ENCODE measurements at places on chromosomes 7 and 10.
A peak's percentile ranks its signal among the peaks of the same experiment; 100 is the strongest.

DNA sequence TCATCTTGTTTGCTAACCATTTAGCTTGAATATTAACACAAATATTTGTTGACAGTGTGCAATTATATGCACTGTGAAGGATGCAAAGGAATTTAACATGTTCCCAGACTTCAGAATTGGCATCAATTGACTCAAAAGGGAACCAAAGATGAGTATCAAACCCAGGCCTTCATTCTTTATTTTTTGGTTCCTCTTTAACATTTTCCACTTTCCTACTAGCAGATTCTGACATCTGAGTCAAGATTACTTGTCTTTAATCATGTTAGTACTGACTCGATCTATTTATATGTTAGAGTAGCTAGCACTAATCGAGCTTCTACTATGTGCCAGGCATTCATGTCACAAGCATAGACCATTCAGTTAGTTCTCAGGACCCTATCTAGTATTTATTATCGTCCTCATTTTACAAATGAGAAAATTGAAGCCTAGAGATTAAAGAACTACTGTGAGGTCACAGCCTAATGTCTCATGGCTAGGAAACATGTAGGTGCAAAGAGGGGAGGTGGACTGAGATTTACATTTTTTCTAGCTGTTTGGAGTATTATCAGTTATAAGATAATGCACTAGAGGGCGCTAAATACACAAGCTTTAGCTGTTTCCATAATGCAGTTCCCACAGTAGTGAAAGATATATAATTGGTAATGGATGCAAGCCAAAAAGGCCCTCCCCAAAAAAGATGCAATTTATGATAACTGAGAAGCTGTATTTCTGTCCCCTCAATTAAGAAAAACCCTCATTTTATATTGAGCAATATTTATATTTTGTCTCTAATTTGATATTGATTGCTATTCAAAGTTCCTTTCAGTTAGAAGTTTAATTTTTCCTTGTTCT, 32.9 kb upstream of the KMT2E start:
- DNase-seq: peak; percentile 81

GRCh38 chr7:32891043-32891799, at the start of gene KBTBD2:
Gene KBTBD2 (minus strand): TSS chr7:32891760. CDS start chr7:32879604, 12,156 bp downstream.
- DNase-seq: peak; percentile 93

DNA sequence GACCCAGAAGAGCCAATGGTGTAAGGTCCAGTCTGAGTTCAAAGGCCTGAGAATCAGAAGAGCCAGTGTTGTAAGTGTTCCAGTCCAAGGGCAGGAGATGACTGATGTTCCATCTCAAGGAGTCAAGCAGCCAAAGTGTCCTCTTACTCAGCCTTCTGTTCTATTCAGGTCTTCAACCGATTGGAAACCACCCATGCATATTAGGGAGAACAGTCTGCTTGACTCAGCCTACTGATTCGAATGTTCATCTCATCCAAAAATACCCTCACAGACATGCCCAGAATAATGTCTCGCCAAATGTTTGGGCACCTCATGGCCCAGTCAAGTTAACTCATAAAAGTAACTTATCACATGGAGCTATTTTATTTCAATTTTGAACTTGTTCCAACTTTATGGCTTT, 2.9 kb upstream of the WDFY4 start:
- no peak for DNase-seq

GRCh38 chr7:98414205-98414900, 13.5 kb upstream of the BAIAP2L1 start:
- no peak for DNase-seq

DNA sequence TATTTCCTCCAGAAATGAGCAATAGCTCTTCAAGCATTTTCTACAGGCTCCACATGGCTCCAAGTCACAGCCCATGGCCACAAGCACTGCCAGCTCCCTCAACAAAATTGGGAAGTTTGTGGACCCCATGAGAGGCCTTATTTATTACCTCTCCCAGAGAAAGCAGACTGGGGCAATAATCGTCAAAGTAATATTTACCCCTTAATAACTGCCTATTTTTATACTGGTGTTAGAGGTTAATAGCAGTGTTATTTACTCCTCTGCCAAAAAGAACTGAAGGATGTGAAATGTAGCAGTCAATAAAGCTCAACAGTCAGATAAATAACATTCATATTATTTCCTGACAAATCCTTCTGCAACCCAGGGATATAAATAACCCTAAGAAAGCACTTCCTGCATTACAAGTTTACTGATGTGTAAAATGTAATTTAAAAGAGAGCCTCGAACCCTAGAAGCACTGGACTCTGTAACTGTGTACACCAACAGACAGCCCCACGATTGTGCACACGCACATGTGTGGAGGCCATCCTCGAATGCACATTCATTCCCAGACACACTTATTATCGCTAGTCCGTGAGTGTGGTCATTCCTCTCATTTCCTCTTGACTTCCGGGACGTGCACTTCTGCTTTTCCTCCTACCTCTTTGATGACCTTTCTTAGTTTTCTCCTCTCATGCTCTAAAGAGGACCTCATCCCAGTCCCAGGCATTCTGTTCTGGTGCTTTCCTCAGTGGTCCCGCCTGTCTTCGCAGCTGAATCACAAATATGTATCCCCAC, 157.4 kb downstream of the EVX1 start:
- no peak for DNase-seq

DNA sequence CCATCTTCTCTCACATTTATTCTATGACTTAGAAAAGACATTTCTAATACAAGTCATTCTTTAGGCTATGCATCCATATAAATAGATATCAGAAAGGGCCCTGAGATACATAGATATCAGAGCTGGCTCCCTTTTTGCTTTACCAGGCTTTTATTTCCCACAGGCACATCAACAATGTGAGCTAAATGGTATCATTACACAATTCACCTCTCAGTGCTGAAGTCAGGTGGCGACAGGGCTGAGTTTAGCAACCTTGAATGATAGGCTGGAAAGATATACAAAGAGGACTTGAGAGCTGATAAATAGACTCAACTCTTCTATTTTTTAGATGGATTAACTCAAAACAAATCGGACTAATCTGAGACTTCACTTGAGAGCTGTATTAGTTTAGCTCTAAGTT, 189.2 kb upstream of the COL1A2 start:
- DNase-seq: no peak

DNA sequence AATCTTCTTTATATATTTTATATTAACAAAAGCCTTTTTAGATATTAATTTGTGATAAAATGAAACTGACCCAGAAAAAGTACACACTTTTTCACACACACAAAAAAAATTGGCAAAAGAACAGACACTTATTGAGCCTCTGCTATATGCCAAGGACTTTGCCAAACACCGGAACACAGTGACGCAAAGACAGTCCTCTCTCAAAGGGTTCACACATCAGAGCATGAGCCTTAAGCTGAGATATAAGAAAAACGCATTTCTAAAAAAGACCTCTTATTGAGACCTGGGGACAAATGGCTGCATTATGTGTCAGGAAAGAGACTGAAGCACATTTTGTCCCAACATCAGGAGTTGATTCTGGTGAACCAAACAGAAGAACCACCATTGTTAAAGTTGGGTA, 24.0 kb upstream of the ABCB4 start:
- DNase-seq: no peak

GRCh38 chr10:90718182-90718581, 139.7 kb downstream of the HTR7 start:
- DNase-seq: peak; percentile 35

GRCh38 chr7:43572516-43573049, 10.3 kb upstream of the STK17A start:
- DNase-seq: peak; percentile 100

- no peak for DNase-seq
These were observed 100.9 kb downstream of the TAX1BP1 start for GRCh38 chr7:27840760-27841364.

GRCh38 chr10:14820775-14821154, 17.1 kb downstream of the CDNF start:
- no peak for DNase-seq

- DNase-seq: no peak
These were observed 8.7 kb downstream of the BRAF start for GRCh38 chr7:140915935-140916555.

GRCh38 chr7:47361746-47362215, 220.1 kb downstream of the TNS3 start:
- DNase-seq: peak; percentile 80

- no peak for DNase-seq
These were observed 757.1 kb downstream of the SORCS3 start for GRCh38 chr10:105398202-105398601.

DNA sequence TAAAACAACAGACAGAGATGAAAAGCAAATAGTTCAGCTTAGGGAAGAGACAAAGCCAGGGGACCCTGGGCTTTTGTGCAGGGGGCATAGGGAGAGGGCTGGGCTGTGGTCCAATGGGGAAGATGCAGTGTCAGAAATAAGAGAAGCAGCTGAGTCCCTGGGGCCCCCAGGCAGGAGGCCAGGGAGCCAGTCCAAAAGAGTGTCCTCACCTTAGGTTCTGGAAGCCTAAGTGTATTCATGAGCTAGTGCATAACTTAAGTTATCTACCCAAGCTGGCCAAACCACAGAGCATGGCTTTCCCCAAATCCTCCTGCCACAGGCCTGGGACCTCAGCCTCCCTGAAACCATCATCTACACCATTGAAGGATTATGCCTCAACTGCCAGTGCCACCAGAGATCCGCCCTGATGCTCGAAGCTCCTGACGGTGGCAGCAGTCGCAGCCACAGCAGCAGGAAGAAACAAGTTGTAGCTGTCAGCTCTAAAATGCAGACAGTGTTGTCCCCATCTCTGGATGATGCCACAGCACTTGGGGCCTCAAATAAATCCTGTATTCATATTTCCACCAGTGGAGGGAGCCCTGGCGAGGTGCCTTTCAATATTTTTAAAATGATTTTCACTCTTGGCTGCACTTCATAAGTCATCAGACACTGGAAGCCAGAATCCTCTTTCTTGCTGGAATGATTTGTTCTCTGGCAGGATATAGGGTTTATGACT, 574.6 kb downstream of the GRID1 start:
- peak; percentile 8 for DNase-seq

DNA sequence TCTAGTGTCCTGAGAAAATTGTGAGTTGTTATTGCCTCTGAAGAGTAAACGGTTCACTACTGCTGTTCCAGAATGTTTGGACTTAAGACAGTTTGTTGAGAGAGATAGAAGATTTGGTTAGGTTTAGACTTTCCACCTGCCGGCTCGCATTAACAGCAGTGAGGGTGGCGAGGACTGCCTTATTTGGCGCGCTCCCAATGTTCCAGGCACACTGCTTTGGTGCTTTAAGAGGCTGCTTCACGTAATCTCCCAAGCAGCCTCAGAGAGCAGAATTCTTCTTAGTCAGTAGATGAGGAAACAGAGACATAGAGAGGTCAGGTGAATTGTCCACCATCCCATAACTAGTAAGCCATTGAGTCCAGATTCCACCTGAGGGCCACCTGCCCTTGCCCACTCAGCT, 41.1 kb downstream of the GLRX3 start:
- DNase-seq: no peak

DNA sequence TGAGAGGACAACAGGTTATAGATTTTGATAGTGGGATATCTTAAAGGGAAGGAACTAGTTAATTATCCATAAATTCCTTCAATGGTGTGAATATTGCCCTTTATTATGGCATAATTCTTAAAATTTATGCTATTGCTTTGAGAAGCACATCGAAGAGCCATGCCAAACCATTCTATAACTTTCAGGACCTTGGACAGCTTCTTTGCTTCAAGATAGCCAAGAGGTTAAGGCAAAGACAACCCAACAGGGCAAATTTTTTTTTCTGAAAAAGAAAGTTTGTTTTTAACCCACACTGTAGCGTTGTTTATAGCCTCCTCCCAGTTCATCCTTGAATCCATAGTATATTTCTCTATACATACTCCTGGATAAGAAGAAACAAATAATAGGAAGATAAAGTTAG, 103.2 kb downstream of the NRG3 start:
- DNase-seq: peak; percentile 67

DNA sequence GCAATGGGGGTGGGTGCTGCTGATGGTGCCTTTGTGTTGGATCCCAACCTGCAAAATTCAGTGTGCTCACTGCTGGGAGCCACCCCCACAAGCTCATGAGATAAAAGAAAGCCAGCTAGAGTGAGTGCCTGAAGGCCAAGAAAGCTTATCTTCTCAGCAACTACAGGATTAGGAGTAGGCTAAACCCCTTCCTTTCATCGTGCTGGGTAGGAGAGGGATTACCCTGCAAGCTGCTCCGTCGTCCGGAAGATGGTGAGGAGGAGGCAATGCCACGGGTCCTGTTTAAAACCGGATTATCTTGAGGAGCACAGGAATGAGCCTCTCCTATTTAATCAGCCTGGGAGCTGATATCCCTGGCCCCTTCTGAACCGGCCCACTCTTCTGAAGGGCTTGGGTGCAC, 258.0 kb downstream of the GALNT17 start:
- DNase-seq: no peak

DNA sequence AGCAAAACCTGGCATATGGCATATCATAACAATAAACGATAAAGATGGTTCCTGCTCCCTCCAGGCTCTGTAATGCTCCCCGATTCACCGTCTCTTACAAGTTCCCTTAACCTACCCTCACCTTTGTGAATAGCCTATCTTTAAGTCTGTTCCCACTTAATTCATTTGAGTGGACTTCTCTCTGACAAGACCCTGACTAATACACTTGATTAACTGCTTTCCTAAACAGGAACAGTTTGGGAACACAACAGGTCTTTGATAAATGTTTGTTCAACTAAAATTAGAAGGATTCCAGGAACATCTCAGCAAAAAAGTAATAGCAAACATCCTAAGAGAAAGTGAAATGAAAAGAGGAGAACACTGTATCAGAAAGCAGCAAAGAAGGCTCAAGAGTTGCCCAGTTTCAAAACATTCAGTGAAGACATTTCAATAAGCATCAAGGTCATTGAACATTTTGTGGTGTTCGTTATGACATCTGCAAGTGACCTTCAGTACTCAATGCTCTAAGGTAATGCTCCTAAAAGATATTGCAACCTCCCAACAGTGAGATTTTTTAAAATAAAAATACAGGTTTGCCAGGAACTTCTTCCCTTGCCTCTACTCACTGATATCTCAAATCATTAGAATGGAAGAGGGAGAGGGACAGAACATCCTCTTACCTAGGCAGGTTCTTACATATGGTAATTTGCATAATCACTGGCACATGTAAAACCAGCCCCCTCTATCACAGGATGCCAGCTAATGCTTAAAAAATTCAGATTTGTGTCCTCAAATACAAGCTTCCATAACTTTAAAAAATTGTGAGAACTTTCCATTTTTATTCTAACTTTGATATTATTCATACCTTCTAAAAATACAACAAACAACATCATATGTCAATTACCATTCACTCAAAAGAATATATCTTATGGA, 11.4 kb upstream of the ARHGAP12 start:
- DNase-seq: no peak

DNA sequence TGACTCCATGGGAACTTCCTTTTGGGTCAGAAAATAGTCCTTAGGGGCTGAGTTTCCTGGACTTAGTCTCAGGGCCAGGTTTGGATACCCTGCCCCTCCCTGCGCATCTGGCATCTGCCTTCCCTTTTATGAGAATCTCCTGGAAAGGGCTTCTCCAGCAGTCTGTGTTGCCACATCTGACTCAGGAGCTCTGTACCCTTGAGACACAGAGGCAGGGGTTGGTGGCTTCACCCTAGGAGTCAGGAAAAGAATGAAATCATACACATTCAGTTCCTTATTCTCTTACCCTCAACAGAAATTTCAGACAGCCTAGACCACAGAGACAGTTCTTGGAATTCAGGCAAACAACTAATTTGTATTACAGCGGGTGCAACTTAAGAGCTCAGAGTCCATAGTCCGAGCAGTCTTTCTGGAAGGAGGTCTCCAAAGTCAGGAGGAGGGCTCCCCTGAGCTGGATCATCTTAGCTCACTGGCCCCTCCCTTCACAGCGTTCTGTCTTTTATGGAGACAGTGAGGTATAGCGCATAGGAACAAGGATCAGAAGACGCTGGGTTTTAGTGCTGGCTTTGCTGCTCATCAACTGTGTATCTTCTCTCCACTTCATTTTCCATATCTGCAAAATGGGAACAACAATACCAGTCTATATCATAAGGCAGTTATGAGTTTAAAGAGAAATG, 3.0 kb upstream of the PLAU start:
- DNase-seq: peak; percentile 66

Measured in cardiac fibroblast (primary cell).